ENCODE measurements at places on chromosomes 5 and 9.
A peak's percentile ranks its signal among the peaks of the same experiment; 100 is the strongest.

- DNase-seq: no peak
Observed at GRCh38 chr9:124513376-124513994, 6.3 kb upstream of the NR5A1 start.

DNA sequence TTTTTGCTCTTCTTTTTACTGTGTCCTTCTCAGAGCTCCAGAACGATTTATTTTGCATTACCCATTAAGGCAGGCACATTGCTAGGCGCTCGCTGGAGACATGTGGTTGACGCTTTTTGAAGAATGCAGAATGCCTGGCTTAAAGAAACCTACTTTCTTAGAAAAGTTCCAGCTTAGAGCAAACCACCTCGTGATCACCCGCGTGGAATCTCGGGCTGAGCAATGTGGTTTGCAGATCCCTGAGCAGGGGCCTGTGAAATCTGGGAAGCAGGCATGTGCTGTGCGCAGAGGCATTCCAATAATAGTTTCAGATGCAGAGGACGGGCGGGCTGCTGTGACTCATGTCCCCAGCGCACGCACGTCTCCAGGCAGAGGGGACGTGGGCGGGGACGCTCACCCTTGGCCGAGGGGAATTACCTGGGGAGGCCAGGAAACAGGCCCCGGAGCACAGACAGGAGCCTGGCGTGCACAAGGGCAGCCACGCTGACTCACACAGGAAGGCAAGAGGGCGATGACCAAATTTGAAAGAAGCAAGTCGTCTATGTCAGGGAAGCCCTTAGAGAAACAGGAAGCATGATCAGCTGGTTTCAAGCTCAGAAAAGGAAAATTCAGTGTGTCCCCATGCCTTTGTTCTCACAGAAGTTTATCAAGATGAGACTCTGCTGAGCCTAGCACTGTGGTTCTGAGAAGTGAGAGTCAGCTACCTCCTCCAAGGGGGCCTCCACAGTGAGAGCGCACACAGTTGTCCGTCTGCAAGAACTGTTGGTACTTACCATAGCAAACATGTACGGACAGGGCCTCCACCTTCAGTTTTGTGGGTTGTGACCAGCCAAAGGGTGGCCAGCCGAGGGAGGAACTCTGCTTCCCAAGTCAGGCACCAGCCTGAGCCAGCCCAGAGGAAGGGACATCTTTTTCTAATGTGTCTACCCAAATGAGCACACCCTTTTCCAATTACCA is 218.6 kb downstream of the PIK3R1 start:
- DNase-seq: peak; percentile 89

- no peak for DNase-seq
Observed at GRCh38 chr9:93173365-93174051, 10.4 kb upstream of the WNK2 start.

DNA sequence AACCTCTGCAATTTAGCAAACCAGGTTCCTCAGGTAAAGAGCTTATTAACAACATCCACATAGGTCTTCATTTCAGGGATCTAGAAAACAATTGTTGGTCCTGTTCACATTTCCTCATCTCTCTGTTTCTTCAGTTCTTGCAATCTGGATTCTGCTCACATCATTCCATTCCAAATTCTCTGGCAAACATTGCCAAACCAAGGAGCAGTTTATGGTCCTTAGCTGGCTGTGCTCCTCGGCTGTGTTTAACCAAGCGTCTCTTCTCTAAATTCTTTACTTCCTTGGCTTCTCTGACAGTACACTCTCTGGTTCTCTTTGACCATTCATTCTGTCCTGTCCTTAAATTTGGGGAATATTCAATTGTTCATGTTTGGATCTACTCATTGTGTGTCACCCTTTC is 65.8 kb upstream of the RANBP3L start:
- no peak for DNase-seq

DNA sequence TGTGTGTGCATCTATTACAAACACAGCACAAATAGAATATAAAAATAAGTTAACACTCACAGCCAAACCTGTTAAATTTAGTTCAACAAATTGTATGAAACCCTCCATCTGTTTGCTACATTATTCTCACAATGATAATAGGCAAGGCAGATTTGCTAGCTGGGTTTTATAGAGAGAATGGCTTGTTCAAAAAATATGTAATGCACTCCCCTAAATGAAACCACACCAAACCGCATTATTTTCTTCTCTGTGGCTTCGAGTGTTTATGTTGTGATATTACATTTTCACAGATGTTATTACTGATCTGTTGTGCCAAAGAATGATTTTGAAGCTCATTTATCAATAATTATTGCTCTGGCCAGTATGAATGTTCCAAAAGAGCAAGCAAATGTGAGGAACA is 92.9 kb downstream of the SPATA31D1 start:
- no peak for DNase-seq

GRCh38 chr5:63049935-63050334 is 471.3 kb downstream of the LRRC70 start:
- no peak for DNase-seq

DNA sequence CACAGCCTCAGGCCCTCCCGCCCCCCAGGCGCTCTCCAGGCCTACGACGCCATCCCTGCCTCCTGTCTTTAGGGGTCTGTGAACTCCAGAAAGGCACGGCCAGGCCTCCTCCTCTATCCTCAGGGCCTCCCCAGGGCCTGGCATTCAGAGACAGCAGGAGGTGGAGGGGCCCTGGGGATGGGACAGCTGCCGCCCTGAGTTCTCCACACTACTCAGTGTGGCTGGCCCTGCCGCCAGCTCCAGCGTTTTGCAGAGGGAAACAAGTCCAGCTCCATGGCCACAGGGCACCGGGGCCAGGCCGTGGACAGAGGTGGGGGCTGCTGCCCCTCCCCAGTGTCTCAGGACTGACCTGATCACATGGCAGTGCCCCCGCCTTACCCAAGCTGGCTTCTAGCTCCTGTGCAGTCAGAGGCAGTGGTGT is 16.4 kb downstream of the SH3GLB2 start:
- DNase-seq: no peak

DNA sequence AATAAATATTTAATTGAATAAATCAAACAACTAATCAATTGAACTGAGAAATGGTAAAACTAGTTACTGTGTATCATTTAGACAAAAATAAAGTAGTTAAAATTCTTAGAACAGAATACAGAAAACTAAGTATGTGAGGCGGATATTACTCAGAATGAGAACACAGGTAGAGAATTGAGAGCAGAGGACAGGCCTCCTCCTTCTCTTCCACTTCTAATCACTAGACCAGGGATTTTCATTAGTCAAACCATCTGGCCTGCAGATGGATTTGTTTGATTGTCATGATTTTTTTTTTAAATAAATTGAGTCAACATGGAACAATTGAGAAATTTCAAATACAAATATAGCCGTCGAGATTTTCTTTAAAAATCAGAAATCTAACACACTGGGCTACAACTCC is 198.6 kb upstream of the HMHB1 start:
- no peak for DNase-seq

GRCh38 chr5:94849821-94850736 is 231.6 kb downstream of the SLF1 start:
- no peak for DNase-seq

- DNase-seq: peak; percentile 39
Observed at GRCh38 chr9:33852216-33852826, 35.4 kb downstream of the UBE2R2 start.

DNA sequence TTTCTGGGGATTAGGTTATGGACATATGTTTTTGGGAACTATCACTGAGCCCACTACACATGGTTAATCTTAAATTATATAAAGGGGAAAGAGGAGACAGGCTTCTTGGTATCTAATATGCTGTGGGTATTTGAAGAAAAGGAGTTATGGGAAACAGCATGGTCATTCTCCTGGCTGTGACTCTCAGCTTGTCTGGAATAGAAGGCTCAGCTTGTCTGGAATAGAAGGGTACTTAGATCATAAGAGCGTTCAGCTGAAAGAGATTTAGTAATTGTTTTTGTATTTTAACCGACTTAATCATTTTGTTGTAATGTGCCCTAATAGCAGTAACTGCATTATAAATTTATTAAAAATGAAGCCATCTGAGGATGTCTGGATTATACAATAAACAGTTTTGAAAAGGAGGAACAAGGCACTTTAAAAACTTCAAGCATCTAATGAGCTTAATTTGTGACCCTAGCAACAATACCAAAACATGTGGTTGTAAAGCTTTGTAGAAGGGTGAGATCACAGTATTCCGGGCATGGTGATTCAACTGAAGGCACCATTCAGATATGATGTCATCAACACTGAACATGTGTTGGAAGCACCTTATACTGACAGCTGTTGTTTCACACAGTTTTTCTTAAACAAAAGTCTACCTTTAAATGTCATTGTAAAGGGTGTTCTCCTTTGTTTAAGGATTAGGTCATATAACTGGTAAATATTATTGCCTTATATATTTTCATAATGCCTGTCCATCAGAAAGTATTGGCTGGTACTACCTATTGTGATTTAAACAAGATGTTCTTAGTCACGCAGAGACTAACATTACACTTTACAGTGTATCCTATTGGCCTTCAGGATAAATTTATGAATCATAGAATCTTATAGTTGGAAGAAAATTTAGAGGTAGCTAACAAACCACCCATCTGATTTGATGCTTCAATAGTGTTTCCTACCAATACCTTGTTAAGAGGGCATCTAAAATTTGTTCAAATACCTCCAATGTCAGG is 2174.1 kb upstream of the WWC1 start:
- DNase-seq: no peak

DNA sequence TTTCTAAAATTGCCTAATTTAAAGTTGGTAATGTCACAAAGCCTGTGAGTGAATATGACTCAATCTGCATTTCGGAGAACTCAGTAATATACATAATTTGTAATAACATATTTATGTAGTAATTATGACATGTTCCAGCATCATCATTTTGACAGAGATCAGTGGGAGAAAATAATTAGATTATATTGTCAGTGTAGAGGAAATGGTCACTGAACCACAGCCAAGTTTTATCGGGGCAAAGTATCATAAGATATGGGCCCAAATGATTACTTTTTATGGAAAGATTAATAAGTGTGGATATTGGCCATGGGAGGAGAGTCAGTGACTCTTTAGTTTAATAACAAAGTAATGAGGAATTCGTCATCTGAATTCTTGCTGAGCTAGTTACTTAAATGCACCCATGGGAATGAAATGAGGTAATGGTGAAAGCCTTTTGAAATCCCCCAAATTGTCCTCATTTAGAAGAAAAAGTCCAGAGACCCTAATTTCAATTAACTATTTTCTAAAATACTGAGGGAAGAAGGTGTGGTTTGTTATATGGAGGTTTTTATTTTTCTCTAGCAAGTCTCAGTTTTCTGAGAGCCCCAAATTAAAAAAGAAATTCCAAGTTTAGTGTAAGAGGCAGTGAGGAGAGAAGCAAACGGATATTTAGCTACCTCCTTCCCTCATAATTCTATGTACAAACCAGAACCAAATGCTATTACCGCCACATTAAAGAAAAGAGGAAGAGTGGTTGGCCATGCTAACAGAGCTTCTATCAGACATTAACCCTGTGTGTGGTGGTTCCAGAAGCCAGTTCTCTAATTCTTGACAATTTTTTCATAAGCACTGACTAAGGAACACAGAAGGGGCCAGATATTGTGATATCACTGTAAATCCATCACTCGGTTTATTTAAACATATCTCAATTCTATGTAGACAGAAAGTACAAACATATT is 37.7 kb upstream of the MRPS30 start:
- DNase-seq: no peak

GRCh38 chr9:80285326-80285725 is 713.6 kb downstream of the TLE4 start:
- DNase-seq: no peak

DNA sequence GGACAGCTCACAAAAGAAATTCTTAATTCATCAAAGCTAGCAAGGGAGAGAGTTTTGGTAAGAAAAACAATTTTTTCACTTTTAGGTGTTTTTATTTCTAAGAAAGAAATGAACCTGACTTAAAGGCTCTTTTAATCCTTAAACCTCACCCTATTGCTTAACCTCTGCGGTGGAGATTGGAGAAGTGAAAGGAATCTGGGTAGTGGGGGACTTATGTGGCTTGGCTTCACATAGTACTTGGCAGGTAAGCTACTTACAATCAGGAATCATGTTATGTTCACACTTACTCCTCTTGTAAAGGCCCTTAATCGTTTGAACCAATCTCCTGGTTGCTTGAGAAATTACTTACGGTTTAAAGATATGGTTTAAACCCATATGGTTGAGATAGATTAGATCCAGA is 104.8 kb downstream of the ISOC1 start:
- DNase-seq: no peak

- no peak for DNase-seq
Observed at GRCh38 chr9:23123048-23123632, 676.5 kb downstream of the DMRTA1 start.

- no peak for DNase-seq
Observed at GRCh38 chr9:35827486-35827885, 1.0 kb downstream of the FAM221B start.

GRCh38 chr9:456365-456764 is 241.7 kb downstream of the DOCK8 start:
- DNase-seq: no peak

GRCh38 chr5:76402886-76403765 is at the start of gene IQGAP2:
IQGAP2 (plus strand) TSS chr5:76403285; CDS start chr5:76403546, 261 bp downstream.
- peak; percentile 78 for DNase-seq

DNA sequence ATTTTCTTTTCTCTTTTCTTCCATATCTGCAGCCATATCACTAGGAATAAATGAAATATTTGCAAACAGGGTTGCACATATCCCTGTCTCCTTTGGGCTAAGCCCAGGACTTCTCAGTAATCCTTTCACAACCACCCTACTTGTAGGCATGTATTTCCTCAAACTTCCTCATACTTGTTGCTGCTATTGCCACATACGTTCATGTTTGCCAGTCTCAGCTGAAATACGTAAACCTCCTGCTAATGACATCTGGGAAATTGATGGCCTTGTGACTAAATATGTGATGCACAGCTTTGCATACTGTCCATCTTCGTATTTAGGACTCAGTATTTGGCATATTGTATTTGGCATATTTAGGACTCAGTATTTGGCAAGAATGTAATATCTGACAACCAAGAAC is 224.6 kb downstream of the PLK2 start:
- no peak for DNase-seq

- no peak for DNase-seq
Observed at GRCh38 chr5:73564018-73564417, 1.4 kb downstream of the ANKRA2 start.

DNA sequence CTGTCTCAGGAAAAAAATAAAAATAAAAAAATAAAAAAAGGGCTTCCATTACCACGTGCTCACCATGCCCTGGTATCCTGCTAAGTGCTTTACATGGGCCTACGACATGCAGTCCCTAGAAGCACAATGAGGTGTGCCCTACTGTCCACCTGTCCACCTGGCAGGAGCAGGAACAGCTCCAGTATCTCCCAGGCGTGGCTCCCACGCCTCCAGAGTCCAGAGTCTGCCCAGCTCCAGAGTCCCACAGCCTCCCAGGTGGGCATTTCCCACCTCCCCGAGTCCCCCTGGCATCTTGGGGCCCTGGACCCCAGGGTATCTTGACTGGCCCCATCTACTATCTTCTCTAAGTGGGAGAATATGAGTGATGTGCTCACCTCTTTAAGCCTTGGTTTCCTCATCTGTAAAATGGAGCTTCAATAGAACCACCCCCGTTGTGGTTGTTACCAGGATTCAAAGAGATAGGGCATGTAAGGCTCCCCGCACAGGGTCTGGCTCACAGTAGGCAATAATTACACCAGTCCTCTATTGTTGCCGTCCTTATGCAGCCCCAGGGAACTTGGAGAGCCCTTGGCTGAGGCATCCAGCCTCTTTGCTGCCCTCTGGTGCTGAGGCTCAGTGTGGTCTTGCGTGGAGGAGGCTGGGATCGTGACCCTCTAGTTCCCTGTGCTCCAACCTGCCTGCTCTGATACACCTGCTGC is 8.9 kb downstream of the CXCL14 start:
- DNase-seq: no peak
